ENCODE measurements at places on chromosomes 3 and 15.

DNA sequence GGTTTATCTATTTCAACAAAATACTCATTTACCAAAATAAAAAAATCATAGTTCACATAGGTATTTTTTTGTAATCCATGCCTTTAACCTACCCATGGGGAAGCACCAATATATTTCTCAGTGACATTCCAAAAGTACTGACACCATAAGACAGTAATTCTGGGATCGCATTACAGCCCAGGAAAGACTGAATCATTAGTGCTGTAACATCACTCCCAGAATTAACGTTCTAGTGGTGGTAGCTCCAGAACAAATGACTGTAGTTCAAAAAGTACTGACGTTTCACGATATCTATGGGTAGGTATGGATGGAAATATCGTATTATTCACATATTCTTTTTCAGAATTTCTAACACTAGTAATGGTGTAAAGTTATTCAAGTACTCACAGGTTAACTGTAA lies 54.3 kb upstream of the NEK10 start:
- DNase-seq, result peak; percentile 62

DNA sequence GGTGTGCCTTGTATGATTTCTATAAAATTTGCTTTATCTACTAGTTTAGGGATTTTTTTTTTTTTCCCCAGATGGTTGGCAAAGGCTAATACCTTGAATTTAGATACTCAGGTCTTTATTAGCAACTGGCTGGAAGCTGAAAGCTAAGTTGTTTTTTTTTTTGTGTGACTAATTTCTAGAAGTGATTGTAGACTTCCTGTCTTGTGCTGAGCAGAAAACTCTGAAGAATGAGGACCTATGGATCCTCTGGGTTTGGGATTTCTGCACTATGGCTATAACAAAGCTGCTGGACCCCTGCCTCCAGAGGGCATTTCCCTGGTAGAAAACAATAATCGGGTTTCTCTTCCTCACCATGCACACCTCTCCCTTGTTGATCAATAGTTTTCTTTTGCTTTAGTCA lies 10.0 kb downstream of the ARIH2 start:
- no peak for DNase-seq

- DNase-seq, result no peak
Measured at GRCh38 chr3:197728487-197728886, 8.2 kb downstream of the RUBCN start.

DNA sequence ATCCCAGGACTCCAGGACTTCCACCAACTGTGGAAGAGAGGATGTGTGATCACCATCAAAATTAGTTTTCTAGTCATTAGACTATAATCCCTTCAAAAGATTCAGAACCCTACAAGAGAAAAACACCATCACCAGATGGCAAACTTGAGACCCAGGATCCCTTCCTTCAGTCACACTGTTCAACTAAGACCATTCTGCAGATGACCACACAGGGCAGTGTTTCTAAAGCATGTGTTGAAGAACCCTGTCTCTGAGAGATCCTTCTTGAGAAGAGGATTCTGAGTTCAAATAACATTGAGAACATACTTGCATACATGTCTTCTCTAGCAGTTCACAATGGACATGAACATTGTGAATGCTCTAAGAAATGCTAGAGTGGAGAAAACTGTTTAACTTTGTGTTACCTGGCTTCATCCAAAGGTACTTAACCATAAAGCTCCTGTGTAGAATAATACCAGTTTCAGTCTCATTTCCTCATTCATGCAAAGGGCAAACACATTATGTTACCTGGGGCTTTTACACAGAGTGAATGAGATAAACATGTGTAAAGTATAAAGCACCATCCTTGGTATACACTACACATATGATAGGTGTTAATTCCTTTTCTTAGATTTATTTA lies 2.4 kb upstream of the ADGRG7 start:
- no peak for DNase-seq

DNA sequence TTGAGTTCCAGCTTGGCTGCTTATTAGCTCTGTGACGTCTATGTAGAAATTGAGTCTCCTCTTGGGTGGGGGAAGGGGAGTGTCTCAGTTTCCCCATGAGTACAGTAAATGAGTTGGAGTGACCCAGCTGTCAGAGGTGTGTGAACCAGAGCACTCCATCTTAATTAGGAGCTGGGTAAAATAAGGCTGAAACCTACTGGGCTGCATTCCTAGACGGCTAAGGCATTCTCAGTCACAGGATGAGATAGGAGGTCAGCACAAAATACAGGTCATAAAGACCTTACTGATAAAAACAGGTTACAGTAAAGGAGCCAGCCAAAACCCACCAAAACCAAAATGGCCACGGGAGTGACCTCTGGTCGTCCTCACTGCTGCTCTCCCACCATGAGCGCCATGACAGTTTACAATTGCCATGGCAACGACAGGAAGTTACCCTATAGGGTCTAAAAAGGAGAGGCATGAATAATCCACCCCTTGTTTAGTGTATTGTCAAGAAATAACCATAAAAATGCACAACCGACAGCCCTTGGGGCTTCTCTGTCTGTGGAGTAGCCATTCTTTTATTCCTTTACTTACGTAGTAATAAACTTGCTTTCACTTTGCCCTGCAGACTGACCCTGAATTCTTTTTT lies 222.4 kb downstream of the CACNA2D3 start:
- no peak for DNase-seq

- no peak for DNase-seq
Measured at GRCh38 chr3:32867954-32868353, 50.2 kb downstream of the TRIM71 start.

- DNase-seq, result no peak
Measured at GRCh38 chr3:107870943-107871638, 219.7 kb downstream of the CD47 start.

- no peak for DNase-seq
Measured at GRCh38 chr3:135382621-135383020, 582.9 kb upstream of the PPP2R3A start.

- no peak for DNase-seq
Measured at GRCh38 chr3:132537297-132537696, 59.8 kb upstream of the ACKR4 start.

DNA sequence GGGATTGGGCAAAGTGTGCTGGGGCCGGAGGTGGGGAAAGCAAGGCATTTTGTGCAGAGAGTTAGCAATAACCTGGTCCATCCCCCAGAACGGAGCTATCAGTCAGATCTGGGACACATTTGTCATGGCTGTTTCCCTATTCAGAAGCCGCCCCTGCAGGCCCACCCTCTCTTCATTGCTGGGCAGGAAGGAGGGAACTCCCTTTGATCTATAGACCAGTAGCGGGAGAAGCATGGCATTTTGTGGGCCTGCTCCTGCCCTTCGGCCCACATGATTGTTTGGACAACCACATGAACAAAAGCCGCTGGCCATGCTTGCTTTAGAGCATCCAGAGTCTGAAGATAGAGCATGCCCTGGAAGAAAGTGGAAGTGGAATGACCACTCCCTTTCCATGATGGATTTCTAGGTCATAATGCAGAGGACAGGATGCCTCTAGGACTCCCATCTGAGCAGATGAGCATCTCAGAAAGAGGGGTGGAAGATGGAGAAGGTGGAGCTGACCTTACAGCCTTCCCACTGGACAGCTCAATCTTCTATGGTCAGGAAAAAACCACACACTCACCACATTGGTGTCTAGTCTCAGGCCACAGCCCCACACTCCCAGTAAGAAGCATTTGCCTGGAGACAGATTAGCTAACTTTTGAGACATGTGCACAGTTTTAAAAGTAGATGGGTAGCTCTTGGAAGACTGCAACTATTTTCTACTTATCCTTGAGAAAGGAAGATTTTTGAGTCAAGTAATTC lies 11.9 kb upstream of the LRTM1 start:
- no peak for DNase-seq

DNA sequence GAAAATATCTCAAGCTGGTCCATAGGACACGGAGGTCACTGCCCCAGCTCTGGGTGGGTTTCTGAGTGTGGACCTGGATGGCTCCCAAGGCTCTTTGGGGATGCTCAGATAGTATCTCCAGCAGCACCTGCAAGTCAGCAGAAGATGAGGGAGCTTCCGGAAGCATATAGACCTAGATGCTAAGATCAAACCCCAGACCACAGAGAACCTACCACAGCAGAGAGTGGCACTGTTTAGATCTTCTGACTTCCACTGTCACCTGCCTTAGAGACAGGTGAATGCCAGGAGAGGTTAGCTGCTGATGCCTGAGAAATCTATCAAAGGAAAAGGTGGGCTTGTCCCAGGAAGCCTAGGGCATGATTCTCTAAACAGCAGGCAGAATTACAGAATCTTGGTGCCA lies 105.7 kb upstream of the TRPM1 start:
- no peak for DNase-seq

DNA sequence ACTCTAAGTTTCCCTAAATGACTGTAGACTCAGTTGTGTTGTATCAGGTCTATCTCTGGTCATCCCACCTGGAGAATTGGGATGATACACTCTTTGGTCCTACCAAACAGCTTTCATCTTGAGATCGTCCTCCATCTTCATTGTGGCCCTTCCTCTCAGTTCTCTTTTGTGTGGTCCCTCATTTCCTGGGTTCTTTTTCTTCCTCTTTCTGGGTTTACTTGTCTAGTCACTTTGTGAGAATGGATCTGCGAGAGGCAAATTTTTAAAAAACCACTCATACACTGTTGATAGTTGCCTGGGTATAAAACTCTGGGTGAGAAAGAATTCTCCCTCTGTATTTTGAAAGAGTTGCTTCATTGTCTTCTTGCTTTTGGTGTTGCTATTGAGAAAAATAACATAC lies 6.0 kb upstream of the AMOTL2 start:
- DNase-seq, result no peak

GRCh38 chr3:31503456-31503855 lies 29.3 kb upstream of the STT3B start:
- DNase-seq, result no peak

GRCh38 chr3:7687428-7688147 lies 814.0 kb upstream of the LMCD1 start:
- DNase-seq, result no peak

DNA sequence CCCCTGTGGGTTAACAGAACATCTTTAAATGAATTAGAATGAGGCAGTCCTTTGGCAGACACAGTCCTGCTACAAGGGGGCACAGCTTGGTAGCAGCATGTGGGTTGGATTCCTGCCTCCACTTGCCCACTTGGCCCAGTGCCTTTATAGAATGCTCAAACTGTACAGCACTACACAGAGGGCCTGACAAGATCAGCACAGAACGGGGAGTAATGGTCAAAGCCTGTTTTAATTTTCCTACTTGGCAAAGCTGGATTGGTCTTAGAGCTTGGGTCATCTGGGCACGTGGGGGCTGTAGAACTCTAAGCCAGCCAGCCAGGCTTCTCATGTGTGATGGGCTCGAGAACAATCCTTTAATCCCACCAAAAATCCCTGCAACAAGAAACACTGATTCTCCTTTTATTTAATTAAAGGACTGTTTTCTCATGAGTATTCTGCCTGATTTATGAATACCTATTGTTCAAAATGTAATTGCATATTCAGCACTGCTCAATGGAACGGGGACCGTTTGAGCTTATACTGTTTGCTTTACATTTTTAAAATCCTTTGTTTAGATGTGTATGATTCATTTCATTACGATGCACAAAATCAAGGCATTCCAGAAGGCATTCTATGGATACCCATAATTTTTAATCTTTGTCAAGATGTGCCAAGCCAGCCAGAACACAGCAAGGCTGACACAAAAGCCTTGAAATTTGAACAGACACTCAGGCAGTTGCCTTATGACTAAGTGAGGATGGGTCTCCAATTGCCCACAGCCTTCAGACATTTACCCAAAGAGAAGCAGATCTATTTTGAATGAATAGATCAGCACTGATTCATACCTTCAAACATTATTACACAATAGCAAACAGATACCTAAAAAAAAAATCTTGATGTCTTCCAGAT lies 249.3 kb upstream of the TGFBR2 start:
- no peak for DNase-seq

- DNase-seq, result no peak
Measured at GRCh38 chr3:151386056-151386455, 1.5 kb upstream of the P2RY12 start.

GRCh38 chr3:32018757-32019564 lies 37.4 kb downstream of the ZNF860 start:
- no peak for DNase-seq

DNA sequence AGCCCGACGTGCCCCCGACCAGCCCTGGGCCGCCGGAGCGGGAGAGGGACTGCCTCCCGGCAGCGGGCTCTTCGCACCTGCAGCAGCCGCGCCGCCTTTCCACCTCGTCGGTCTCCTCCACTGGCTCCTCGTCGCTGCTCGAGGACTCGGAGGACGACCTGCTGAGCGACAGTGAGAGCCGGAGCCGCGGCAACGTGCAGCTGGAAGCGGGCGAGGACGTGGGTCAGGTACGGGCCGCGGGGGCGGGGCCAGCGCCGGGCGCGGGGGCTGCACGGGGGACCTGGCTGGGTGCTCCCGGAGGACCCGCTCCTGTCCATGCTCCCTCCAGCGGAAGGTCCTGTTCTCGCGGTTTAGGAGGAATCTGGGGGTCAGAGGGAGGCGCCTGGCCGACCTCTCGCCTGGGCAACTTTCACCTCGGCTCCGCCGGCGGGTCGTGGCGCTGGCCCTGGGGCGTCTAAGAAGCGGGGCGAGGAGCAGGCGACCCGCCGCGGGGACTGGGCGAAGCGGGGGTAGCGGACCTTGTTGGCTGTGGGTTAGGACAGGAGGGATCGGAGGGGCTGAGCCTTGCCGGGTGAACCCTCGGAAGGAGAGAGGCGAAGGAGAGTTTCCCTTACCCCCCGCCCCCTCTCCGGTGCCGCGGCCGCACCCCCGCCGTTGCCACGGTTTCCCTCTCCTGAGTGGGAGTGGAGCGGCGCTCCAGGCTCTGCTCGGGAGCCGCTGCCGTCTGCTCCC lies 682 bp downstream of the ITPKA start:
- DNase-seq, result no peak

GRCh38 chr15:81751256-81751655 lies 294.6 kb downstream of the MEX3B start:
- DNase-seq, result no peak

All from non-pigmented ciliary epithelial cell (primary cell).